Activated CD4-positive, alpha-beta T cell treated with anti-CD3 and anti-CD28 coated beads, Interleukin-2, amount 10 ng/mL, durations not matched to agents 7 days and 5 days (primary cell): ENCODE measurements at places on chromosomes 7 and 10.

GRCh38 chr7:48311464-48312100 is 140.3 kb downstream of the ABCA13 start:
- DNase-seq = no peak

GRCh38 chr10:75250934-75251333 is 15.2 kb upstream of the COMTD1 start:
- no peak for DNase-seq

DNA sequence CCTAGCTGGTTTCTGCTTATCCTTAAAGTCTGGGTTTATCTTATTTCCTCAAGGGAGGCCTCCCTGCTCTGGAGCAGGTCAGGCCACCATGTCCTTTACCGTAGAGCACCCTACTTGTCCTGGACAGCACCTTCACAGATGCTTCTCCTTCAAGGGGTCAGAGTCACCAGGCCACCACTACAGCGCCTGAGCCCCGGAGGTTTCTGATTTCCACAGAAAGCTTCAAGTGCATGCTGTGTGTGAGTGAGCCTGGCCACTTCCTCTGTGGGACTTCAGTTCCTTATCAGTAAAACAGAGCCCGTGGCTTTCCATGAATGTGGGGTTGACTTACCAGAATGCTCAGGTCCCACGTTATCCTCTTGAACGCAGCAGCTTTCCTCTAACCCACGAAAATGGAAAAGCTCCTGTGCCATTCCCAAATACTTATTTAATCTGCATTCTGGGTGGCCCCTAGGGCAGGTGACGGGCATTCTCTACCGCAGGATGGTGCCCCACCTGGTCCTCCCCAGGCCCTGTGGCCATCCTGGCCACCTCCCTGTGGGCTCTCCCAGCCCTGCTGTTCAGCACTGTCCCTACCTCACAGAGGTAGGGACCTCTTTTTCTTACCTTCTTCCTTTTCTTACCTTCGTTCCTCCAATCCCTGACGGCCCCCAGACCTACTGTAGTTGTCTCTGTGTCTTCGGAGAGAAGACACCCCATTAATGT is 1.4 kb upstream of the DOCK1 start:
- no peak for DNase-seq

GRCh38 chr10:33032654-33033151 is 74.7 kb upstream of the ITGB1 start:
- no peak for DNase-seq

DNA sequence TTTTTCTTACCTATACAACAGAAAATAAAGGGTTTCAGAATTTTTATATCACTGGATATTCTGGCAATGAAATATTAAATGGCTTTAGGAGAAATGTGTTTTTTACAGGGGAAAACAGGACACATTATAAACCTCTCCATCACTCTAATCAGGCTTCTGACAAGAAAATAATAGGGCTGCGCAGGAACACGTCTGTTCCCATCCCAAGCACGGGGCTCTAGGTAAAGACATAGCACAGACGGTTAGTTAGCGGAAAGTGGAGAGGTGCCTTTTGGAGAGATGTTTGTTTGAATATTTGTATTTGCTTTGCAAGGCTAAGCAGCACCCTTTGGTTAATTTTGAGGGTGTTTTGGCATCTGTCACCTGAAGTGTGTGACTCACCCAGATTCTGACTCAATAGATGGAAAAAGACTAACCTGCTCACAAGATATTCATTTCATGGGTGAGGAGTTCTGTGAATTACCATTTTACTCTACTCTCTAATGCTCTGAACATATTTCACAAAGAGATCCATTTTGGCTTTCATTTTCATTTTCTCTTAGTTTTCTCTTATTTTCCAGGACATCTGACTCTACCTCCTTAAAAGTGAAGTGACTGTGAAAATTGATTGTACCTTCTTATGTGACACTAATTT is 174.5 kb upstream of the AKR1E2 start:
- DNase-seq = no peak

DNA sequence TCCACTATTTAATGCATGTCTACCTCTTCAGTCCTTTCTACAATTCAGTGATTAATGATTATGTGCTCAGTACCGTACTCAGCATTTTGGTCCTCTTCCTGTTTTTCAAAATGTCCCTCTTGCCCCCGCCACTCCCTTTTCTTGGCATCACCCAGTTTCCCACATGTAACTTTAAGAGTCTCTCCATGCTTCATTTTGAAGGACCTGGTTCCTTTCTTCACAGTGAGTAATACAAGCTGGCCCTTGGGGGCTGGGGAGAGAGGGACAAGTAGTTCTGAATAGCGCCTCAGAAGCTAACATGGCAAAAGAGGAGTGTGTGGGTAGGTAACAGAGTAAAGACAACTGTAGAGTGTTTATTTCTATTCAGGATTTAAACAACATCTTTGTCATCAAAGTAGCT is 34.6 kb upstream of the SLIT1 start:
- DNase-seq = no peak

GRCh38 chr7:130304878-130305277 is 11.9 kb downstream of the CPA4 start:
- no peak for DNase-seq

DNA sequence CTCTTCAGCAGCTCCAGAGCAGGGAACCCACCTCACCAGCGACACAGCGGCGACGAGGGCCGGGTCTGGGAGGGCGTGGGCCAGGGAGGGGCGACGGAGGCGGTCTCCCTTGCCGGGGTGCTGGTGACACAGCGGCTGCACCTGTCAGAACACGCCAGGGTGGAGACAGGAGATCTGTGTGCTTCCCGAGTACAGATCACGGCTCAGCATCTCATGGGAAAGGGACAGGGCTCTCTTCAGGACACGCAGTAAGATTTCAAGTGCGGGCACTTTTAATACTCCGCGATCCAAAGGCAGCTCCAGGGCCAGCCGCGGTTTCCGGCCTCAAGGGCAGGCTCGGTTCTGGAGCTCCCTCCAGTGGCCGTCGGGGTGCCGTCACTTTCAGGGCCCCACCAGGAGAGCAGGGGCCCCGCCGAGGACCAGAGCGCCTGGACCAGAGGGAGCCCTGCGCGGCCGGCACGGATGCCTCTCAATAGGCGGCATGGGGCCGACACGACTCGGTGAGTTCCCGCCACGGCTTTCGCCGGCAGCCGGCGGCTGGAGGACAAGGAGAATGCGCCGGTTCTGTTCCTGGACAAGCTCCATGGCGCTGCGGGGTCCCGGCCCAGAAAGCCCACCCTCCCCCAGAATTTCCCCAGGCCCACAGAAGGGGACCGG is 21.4 kb downstream of the GPR146 start:
- peak; percentile 88 for DNase-seq

- DNase-seq = no peak
These were observed 427.4 kb downstream of the GATA3 start for GRCh38 chr10:8481718-8482504.

GRCh38 chr10:79498291-79498829 is 14.0 kb upstream of the EIF5AL1 start:
- DNase-seq = no peak

GRCh38 chr10:88193018-88193417 is 329.6 kb downstream of the PTEN start:
- no peak for DNase-seq

- DNase-seq = no peak
These were observed 124.5 kb downstream of the TMEM168 start for GRCh38 chr7:112665709-112666108.

GRCh38 chr7:51102828-51103227 is 213.8 kb downstream of the COBL start:
- no peak for DNase-seq

GRCh38 chr10:130022511-130023299 is 58.6 kb upstream of the EBF3 start:
- DNase-seq = no peak

- DNase-seq = no peak
These were observed 38.5 kb downstream of the VIPR2 start for GRCh38 chr7:159105832-159106811.

GRCh38 chr10:50216894-50217293 is 34.4 kb downstream of the ASAH2 start:
- no peak for DNase-seq

DNA sequence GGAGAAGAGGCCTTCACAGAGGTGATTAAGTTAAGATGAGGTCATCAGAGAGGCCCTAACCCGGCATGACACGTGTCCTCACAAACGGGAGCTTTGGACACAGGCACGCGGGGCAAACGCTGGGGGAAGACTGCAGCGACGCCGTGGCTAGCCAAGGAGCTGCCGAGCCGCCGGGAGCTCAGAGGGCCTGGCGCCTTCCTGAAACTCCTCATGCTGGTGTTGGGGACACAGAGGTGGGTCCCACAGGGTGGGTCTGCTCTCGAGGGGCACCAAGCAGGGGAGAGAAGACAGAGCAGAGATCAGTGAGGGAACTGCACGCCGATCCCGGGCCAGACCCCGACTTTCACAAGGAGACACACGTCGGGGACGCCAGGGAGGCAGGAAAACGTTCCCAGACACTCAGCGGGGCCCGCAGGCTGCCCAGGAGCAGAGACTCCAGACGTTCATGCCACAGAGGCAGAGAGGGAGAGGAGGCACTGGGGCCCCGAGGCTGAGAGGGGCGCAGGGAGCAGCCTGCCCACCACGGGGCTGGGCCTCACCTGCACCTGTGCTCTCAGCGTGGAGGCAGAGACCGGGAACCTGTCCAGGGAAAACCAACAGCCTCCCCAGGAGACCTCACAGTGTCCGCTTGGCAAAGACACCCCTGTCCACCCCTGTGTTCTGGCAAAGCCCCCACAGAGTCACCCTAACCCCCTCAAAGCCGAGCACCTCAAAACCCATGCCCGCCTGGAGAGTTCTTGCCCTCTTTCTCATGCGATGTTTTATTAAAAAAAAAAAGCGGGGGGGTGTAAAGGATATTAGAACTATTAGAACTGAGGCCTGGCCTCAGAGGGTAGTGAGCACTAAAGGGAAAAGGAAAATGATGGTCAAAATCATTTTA is 103.8 kb downstream of the PDGFA start:
- DNase-seq = no peak

DNA sequence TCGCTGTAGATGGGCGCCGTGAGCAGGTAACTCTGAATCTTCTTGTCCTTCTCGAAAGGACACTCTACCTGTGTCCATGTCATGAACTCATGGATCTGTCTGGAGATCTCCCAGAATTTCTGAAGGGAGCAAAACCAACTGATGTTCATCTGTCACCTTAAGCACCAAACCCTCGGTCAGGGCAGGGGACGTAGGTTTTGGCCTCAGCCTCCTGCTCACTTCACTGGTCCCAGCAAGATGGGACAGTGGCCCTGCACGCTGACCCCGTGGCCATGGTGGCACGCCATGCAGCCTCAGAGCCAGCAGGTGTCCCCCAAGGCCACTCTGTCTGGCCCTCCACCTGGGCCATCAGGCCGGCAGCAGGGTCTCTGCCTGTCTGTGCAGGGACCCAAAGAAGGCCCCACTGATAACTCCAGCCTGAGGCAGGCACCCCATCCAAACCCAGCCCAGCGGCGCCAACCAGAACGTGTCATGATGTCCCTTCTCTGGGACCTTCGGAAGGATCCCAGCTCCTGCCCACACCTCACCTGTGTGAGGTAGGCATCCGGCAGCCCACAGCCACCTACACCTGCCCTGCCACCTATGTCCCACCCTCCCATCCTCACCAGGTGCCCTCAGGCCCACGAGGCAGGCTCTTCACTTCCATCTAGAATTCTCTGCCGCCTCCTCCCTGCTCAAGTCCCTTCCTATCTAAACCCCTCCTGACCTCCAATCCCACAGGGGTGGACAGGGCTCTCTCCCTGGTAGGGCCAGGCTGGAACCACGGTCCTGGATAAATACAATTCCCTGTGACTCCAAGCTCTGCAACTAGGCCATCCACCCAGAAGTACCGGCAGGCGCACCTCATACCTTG is 59.0 kb downstream of the CSGALNACT2 start:
- peak; percentile 5 for DNase-seq

DNA sequence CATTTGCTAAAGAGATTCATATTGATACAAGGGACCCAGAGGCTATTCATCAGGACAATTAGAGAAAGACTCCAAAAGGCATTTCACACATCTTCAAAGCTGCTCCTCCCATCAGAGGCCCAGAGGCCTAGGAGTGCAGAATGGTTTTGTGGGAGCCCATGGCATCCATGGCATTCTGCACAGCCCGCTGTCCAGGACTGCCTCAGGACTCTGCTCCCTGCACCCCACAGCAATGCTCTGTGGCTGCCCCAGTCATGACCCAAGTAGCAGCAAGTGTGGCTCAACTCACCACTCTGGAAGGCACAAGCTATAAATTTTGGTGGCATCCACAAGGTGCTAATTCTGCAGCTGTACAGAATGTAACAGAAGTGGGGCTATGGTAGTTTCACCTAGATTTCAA is 38.5 kb downstream of the ZNF438 start:
- DNase-seq = no peak

DNA sequence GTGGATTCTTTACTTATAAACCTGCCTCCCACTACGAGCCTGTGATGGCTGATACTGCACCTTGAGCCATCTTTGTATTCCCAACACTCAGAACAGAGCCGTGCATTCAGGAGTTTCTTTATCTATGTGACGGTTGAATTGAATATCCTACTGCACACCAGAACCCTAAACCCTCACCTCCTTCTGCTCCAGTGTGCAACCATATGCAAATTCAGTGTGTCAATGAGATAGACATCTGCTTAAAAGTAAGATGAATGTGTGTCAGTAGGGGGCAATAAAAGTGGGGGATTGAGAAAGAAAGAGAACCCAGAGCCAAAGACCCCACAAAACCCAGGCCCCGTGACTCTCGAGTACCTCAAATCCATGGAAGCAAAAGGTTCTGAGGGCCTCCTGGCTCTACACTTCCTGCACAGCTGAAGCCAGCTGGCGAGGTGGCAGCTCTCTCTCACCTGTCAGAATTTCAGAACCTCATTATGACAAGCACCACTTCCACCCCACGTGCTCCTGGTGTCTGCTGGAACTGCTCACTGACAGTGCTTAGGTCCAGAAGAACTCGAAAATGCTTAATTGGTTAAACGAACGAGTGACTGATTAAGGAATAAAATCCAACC is 143.3 kb upstream of the GPR26 start:
- DNase-seq = no peak

- DNase-seq = no peak
These were observed 1184.8 kb downstream of the GATA3 start for GRCh38 chr10:9239298-9239697.

DNA sequence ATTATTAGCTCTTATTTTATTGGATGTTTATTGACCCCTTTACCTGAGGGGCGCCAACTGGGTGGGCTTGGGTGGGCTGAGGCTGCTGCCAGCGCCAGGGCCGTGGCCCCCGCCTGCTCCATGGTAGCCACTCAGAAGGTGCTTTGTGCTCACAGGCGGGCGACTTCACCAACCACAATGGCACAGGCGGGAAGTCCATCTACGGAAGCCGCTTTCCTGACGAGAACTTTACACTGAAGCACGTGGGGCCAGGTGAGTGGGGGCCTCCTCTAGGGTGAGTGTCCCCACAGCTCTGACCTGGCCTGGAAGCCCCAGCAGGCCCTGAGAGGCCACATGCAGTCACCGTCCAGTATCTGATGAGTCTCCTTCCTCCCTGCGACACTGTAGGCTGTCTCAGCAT is 4.1 kb downstream of the PPIF start:
- DNase-seq = no peak

GRCh38 chr7:15462721-15463389 is 99.0 kb downstream of the AGMO start:
- no peak for DNase-seq

DNA sequence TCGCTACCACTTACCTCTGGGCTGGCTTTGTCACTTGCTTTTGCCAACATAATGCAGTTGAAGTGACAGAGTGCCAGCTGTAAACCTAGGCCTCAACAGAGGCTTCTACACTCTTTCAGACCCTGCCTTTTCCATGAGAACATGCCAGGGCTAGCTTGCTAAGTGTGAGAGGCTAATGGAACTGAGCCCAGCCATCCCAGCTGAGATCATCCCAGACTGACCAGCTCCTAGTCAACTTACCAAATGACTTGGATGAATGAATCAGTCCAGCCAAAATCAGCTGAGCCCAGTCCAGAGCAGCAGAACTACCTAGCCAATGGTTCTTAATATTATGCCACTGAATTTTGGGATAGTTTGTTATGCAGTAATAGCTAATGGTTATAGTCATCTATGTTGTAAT is 34.7 kb upstream of the MKLN1 start:
- no peak for DNase-seq
